ENCODE measurements at places on chromosomes 7 and 10.

DNA sequence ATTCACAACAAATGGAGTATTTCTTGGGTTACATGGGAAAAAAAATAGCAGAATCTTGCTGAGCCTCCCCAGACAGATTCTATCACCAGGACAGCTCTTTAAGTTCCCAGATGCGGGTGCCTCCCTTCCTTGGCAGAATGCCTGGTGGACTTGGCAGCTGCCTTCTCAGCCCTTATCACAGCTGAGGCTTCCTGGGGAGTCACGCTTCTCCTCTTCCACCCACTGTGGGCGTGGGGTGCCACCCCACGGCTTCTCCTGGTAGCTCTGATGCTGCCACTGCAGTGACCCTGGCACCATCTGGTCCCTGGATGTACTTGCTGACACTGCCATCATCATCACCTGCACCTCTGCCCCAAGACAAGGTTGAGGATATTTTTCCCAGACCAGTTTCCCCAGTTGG is 16.2 kb upstream of the NME8 start:
- ATAC-seq, result peak; percentile 41

DNA sequence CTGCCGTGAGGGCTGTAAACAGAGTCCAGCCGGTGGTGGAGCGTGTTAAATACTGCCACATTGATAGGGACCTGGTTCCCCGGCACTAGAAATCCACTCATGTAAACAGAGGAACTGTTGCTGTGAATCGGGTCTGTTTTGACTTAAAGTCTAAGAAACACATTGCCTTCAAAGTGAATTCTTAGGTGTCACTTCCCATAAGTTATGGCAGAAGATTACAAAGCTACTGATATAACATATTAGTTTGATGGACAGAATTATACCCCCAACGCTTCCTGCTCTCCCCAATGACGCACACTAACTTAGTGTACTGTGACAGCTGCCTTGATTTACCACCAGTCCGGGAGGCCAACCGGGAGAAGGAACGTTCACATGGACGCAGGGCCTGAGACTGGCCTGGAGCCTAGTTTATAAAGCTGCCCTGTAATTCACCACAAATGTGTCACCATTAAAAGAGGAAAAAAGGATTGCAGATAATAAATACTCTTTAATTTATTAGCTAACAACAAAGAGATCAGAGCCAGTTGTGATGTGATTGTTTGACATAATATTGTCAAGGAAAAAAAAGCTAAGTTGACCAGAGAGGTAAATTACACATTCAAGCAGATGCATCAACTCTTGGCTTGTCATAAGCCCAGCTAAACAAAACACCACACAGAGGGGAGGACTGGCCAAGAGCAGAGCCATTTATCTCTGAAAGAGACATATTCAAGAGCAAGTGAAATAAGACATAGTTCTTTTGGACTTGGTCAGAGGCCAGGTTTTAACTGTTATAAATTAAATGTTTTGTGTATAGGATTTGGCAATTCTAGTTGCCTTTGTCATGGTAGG is 820.6 kb downstream of the LRMDA start:
- ATAC-seq, result no peak

DNA sequence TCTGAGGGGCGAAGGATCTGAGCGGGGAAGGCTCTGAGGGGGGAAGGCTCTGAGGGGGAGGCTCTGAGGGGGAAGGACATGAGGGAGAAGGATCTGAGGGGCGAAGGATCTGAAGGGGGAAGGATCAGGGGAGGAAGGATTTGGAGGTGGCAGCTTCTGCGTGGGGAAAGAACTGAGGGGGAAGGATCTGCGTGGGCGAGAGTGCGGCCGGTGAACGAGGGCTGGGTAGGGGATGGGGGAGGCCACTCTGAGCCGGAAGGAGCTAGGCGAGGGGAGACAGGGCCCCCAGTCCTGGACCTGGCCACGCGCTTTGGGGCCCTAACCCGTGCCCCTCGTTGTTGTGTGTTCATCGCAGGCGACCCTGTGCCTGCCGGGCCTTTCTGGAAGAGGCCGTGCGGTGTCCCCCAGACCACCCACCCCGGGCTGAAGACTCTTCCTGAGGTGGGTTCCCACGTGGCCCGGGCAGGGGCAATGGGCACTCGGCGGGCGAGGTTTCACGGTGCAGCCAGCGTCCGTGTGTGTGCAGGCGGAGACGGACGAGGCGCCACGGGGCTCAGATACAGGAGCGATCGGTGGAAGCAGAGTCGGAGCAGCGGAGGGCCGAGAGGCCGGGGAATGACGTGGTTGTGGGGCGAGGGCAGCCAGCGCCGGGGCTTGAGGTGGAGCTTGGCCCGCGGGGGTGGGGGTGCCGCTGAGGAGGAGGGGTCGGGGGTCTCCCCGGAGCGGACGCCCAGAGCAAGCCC is 2.0 kb downstream of the CALY start:
- ATAC-seq, result peak; percentile 48

- ATAC-seq, result no peak
Measured at GRCh38 chr7:95725205-95725604, 47.1 kb upstream of the DYNC1I1 start.

- no peak for ATAC-seq
Measured at GRCh38 chr10:114613237-114613979, 44.7 kb downstream of the ABLIM1 start.

GRCh38 chr10:76432016-76433012 is 1000.9 kb downstream of the LRMDA start:
- no peak for ATAC-seq

DNA sequence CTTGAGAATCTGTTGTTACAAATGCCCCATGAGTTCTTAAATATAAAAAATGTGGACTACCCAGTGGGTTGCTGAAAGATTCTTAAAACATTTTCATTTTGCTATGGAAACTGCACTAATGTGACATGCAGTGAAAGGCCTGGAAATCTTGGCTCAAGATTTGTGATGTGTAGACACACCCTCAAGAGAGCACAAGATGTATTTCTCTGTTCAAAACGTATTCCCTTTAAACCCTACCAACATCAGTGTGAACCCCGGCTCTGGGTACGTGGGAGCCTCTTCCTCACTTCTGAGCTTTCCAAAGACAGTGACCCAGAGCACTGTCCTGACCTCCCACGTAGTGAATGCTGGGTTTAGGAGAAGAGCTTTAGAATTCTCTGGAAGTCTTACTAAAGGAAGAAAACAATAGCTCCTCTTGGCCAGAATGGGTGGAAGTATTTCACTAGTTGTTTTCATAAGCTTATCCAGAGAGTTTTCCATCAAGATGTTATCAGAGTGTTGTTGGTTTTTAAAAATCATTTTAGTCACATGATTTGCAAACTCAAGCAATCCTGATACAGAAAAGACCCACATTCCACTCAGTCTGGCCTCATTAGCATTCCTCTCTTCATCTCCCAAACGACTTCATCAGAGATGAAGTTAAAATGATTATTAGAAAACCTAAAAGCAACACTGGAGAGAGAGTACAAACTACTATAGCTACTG is 81.5 kb upstream of the AFAP1L2 start:
- no peak for ATAC-seq

DNA sequence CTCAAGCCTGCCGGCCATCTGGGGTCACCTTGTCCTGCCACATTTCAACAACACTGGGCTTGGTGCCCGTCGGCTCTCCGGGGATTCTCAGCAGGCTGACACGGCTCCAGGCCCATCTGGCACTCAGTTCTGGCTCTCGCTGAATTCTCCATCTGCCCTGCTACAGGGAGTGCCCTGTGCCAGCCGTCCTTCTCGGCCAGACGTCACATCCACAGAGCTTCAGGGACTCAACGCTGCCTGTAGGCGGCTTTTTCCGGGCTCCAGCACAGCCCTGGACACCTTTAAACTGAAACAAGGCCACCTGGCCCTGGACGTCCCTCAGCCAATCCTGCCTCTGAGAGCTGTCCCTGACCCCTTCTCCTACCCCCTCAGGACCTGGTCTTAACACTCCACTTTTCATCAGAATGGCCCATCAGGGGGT is 43.0 kb downstream of the TMEM130 start:
- ATAC-seq, result no peak

DNA sequence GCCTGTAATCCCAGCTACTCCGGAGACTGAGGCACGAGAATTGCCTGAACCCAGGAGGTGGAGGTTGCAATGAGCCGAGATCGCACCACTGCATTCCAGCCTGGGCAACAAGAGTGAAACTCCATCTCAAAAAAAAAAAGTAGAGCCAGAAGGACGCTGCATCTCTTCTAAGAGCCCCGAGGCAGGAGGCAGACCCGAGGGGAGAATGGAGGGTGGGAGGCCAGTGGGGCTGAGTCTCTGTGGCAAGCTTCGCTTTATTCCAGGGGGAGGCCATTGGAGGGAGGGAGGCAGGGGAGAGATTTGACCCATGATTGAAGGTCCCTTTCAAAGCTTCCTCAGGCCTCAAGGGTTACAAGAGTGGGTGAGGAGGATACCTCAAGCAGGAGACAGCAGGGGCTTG is 18.7 kb downstream of the TTYH3 start:
- no peak for ATAC-seq

DNA sequence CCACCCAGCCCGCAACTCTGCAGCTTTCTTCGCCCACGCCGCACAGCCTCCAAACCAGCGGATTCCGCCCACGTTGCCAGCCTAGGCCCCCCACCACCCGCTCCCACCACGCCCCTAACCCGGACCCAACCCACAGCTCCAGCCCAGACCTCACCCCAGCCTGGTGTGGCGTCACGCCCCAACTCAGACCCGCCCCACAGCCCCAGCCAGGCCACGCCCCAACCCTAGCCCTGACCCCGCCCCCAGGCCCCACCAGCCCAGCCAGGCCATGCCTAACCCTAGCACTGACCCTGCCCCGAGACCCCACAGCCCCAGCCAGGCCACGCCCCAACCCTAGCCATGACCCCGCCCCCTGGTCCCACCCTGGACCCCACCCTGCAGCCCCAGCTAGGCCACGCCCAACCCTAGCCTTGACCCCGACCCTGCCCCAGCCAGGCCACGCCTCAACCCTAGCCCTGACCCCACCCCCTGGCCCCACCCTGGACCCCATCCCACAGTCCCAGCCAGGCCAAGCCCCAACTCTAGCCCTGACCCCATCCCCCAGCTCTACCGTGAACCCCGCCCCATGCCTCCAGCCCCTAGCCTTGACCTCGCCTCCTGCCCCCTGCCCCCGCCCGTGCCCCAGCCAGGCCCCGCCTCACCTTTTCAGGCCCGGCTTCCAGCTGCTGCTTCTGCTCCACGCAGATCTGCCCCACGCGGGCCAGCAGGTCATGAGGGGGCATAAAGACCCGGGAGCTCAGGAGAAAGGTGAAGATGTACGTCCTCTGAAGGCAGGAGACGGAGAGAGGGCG is 64.0 kb downstream of the RASGEF1A start:
- ATAC-seq, result peak; percentile 56

DNA sequence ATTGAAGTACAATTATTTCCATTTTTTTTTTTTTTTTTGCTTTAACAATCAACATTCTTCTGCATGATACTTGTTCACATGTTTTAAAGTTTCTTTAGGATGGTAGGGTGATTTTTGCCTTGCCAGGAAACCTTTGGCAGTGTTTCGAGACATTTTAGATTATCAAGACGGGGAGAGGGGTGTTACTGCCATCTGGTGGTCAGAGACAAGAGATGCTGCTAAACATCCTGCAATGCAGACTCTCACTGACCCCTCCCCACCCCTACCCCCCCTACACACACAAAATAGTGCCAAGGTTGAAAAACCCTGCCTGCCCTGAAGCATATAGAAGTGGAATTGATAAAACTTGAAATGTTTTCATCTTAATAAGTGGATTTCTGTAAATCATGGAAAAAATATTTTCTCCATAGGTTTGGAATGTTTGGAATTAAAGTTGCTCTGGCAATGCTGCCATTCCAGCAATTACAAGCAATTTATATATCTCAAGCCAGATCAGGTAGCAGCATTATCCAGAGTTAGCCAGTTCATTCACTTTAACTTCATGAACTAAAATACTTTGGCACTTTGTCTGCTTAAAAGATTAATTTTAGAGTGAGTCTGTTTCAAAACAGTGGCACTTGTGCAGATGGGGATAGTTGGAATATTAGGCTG is 62.1 kb downstream of the SDHAF3 start:
- peak; percentile 58 for ATAC-seq

DNA sequence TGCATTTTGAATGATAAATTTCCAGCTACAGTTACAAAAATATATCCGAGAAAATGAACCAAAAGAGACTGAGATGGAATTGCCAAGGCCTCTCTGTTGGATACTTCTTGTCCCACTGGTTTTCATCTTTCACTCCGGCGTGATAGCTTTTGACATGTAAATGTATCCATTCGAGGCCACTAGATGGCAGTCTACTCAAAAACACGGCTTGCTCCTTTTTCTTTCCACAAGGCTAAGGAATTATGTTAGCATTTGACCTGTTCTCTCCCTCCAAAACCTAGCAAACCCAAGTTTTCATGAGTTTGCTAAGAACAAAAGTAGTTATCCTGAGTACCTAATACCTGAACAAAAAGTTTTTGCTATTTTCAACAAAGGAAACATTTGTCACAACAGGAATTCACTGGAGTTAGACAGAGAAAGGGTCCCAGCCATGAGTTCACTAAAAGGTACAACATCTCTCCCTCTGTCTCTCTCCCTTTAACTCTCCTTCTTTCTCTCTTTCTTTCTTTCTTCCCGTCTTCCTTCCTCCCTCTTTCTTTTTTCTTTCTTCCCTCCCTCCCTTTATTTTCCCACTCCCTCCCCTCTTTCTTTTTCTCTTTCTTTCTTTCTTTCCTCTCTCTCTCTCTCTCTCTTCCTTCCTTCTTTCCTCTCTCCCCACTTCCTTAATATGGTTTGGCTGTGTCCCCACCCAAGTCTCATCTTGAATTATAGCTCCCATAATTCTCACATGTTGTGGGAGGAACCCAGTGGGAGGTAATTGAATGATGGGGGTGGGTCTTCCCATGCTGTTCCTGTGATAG is 207.9 kb upstream of the MYO3A start:
- ATAC-seq, result no peak

All from activated CD4-positive, CD25-positive, alpha-beta regulatory T cell treated with anti-CD3 and anti-CD28 coated beads, Interleukin-2, amount 50 U/mL, for 24 hours (primary cell).